ENCODE measurements at places on chromosomes 13 and 19.

DNA sequence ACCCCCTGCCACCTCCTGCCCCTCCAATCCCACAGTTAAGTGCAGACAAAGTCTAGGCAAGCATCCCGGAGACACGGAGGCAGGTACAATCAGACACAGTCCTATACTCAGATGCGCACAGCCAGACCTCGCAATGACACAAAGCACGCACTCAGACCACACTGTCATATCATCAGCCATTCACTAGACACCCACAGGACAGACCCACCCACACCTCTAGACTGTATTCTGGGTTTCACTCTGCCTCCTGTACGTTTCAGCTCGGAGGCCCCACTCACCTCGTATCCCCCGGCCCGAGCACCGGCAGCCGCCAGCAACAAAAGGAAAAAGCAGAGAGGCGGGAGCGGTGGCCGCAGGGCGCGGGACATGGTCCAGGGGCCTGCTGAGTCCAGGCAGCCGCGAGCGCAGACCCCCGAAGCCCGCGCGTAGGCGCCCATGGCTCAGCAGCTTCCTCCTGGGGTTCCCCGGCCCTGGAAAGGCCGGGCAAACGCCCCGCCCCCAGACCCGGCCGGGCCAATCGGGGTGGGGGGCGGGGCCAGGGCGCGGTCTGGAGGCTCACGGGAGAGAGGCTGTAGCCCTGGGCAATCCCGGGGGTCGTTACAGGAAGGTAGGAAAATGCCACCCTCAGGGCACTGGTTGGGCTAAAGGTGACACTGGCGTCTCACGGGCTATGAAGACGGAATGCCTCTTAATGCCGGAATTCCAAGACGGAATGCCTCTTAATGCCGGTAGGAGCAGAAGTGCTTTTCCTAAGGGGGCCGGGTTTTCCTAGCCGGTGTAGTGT, at the start of the genes MAN2B1 and WDR83:
TSS of gene MAN2B1 (minus strand) at position 478 of the 784 bp plus-strand sequence. CDS start at position 437, 41 bp downstream.
TSS of gene WDR83 (plus strand) at position 543 of the 784 bp plus-strand sequence. CDS start 2,984 bp downstream, outside the sequence.
- DNase-seq: peak; percentile 71

DNA sequence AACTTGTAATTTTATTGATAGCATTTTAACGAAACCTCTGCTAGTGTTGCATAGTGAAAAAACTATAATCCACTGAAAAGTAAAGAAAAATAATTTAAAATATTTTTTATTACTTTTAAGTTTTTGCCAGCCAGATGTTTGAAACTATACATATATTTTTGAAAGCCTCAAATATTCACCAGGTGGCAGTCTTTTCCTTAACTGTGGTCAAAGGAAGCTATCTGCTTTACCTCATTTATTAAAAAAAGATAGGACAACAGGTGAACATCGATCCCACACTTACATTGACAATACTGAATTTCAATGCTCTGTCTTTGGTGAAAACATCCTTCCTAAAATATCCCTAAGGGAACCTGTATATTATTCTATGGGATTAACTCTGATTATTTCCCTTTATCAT, 100.5 kb downstream of the TRPC4 start:
- DNase-seq: no peak

- DNase-seq: no peak
Measured at GRCh38 chr13:109706015-109706715, 80.2 kb downstream of the IRS2 start.

GRCh38 chr19:47609906-47610894, 1.3 kb downstream of the BICRA start:
- peak; percentile 34 for DNase-seq

All from mesothelial cell of epicardium (in vitro differentiated cells).